ENCODE measurements at places on chromosomes 7 and 10.
A peak's percentile ranks its signal among the peaks of the same experiment; 100 is the strongest.

- no peak for DNase-seq
Measured at GRCh38 chr7:43123457-43123856, 11.0 kb downstream of the HECW1 start.

DNA sequence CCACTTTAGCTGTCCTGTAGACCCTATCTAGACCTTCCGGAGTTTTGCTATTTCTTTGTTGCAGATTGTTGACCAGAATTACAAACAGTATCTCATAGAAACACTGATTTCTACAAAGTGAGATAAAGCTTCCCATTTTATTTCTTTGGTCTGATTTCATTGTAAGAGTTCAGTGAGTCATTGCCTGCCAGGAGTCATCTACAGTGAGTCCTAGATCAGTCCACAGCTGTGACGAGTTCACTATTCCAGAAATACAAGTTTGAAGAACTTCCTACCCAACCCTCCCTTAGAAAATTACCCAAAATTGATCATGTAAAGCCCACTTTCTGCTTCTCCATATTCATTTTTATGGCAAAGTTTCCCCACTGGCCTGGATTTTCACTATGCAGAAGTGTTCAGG, 905.5 kb downstream of the CNTNAP2 start:
- no peak for DNase-seq

DNA sequence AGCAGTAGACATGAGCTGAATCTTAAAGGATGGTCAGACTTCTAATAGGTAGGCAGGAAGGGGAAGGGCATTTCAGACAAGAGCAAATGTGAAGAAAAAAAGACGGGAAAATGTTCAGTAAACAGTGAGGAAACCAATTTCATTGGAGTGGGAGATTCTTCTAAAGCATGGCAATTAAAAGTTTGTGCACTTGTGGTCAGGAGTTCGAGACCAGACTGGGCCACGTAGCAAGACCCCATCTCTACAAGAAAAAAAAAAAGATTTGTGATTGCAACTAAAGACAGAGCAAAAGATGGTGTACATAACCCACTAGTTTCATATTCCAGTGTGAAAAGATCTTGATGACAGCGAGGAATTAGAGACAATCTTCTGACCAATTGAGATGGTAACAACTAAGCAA, 41.7 kb downstream of the CCDC71L start:
- no peak for DNase-seq

GRCh38 chr7:40393660-40394059, 258.9 kb downstream of the SUGCT start:
- DNase-seq, result no peak

- no peak for DNase-seq
Measured at GRCh38 chr10:48557511-48558123, 47.3 kb downstream of the ARHGAP22 start.

- no peak for DNase-seq
Measured at GRCh38 chr7:55043691-55044370, 25.0 kb downstream of the EGFR start.

GRCh38 chr7:139034855-139035585, 822 bp downstream of the ZC3HAV1L start:
- DNase-seq, result no peak

DNA sequence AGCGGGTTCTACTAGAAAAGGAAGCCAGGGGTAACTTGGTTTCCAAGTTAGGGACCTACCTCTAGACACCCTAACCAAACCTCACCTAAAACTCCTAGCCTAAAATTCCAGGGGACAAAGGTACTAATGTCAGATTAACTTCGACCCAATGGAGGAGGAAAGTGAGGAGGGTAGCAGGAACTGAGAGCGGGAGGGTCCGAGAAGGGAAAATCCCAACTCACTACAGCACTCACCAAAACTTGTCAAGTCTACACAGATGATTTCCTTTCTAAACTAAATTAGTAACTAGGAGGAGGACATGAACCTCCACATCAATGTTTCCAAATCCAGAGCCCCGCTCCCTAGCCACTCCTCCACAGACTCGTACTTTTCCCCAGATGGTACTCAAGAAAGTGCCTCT, 22.6 kb downstream of the CHCHD3 start:
- DNase-seq, result no peak

GRCh38 chr10:77641788-77642397, 4.3 kb upstream of the KCNMA1 start:
- no peak for DNase-seq

GRCh38 chr7:96052860-96053470, 268.9 kb downstream of the SLC25A13 start:
- DNase-seq, result no peak

GRCh38 chr7:112781110-112781509, 9.1 kb downstream of the TMEM168 start:
- DNase-seq, result no peak

DNA sequence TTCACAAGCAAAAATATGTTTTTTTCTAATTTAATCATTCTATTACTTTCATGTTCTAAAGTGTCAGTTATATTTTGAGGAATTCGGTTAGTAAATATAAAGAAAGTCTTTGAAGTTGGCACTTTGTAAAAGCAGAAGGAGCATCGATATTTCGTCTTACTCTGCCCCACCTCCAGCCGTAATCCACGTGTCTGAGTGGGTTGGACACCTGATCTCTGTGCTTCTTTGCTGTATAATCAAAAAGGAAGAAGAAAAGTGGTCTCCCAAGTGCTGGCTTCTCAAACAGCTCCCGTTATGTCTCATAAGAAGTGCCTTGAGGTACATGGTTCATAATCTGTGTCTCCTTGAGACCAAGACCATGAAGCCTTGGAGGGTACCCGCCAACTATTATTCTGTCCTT, 19.8 kb downstream of the PRKAR2B start:
- DNase-seq, result no peak

GRCh38 chr10:4361581-4361980, 464.4 kb upstream of the AKR1E2 start:
- no peak for DNase-seq

DNA sequence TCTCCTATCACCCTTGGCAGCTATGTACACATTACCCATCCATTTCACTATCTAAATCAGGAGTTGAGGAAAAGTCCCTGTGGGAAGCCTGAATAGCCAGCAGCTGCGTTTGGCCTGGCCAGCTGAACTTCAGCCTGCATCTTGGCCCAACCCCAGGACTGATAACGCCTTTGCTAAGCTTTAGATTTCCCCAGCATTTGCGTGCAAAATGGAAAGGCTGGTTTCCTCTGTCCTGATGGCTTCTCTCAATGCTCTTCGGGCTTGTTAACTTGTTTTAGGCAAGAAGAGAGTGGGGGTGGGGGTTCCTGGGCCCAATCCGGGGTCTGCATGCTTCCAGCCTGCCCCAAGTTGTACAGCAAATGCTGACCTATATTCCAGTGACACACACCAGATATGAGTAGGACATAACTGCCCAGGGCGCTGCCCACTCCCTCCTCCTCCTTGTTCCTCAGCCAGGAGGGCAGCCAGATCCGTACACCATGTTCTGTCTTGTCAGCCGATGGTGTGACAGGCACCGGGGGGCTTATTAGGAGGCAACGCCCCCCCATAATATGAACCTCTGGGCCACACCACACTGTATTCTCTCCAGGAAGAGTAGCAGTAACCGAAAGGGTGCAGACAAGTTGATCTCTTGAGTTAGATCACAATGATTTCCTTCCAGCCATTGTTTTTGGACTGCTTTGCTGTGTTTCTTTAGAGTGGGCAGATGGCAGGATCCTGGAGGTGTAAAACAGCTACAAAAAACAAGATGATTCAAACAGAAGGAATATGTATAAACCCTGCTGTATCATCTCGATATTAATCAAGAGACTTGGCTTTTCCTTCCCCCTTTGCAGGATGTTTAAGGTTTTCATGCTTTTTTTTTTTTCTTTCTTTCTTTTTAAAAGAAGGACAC, 339.0 kb downstream of the RNLS start:
- DNase-seq, result no peak

DNA sequence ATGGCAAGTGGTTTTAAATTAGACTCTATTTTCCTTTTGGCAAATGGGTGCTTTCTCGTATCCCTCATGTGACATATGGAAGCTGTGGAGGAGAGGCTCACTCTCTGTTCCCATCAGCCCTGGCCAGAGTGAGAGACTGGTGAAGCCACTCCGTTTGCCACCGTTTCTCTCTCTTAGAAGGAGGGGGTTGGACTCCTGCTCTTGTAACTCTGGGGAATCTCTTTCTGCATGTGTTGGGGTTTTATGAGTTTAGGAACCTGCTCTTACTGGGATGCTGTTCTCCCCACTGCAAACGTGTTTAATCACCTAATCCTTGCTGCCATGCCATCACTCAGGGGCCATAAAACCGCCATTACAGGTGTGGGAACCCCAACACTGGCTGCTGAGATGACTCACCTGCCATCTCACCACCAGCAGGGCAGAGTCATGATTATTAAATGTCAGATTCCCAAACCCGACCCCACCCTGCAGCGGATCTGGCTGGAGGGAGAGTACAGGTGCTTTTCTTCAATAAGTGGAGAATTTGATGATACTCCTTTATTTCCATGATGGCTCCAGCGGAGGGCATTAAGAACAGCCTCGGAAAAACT, 103.2 kb downstream of the ADCY1 start:
- DNase-seq, result peak; percentile 32

DNA sequence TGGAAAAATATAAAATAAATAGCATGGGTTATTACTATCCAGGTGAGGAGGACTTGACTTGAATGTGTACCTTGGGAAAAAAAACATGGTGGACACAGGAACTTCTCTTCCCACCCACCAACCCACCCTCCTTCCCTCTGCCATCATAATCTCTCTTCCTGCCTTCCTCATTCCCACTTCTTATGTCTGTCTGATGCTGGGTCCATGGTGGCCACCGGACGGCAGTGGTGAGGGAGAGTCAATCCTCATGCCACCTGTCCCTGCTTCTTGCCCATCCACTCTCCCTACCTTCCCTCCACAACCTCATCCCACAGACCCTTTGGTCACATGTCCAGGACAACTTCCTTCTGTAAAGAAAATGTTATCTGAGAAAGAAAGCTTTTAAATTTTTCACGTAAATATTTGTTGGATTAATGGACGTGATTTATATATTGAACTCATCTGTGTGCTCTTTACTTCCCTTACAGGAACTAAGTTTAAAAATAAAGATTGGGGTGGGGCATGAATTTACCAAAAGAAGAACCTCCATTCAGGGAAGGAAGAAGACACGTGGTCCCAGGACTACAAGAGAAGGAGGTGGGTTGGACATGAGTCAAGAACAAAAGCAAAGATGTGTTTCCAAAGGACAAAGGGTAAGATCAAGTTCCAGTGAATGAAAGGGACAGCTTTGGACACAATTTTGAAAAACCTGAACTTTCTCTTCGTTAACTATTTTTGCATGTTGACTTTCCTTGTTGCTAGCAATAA, 104.5 kb downstream of the PIP4K2A start:
- DNase-seq, result no peak

DNA sequence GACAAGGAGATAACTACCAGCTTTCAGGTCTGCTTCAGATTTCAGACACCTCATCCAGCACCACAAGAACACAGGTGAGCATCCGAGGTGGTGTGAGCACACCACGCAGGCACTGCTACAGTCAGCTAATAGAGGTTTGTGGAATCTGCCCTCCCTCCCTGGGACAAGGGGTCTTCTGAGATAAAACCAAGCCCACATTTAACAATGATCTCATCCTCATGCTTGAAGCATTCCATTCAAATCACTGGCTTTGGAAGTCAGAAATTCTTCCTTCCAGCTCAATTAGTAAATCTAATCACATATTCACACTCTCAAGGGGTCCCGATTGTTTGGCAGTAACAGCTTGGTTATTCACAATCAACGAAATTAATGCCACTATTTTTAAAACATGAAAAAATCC, 331.4 kb downstream of the ELMO1 start:
- DNase-seq, result no peak

DNA sequence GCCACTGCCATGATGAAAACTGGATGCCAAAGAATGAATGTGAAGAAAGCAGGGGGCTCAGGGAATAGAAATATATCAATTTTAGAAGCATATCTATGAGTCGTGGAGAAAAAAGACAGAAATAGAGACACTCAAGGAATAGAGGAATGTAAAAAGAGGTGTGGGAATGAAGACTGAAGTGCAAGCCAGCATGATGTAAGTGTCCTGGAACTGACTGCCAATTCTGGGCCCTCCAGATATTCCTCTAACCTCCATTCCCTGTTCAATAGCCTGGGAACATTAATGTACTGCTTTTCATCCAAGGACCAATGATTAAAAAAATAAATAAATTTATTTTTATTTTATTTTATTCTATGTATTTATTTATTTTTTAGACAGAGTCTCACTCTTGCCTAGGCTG, 40.6 kb downstream of the NEBL start:
- no peak for DNase-seq

- no peak for DNase-seq
Measured at GRCh38 chr7:2689951-2690705, 2.1 kb downstream of the AMZ1 start.

DNA sequence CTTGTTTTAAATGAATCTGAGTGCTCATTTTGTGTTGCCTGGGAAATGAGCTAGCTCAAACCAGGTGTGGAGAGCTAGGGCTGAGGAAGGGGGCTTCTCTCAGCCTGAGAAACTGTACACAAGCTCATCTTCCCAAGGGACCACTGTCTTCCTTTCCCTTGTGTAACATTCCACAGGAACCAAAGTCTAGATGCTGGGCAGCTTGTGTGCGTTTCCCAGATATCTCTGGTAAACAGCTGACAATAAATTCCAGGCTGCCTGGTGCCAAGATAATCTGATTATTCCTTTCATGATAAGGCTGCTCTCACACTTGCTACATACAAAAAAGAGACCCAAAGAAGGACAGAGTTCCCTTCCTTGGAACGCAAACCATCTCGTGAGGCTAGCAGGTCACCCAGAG, 33.1 kb upstream of the MKLN1 start:
- DNase-seq, result no peak

- no peak for DNase-seq
Measured at GRCh38 chr7:130417213-130417612, 23.6 kb downstream of the CEP41 start.

GRCh38 chr7:64516451-64516850, 46.4 kb downstream of the ZNF680 start:
- DNase-seq, result no peak

- DNase-seq, result no peak
Measured at GRCh38 chr10:106707657-106708056, 456.8 kb downstream of the SORCS1 start.

DNA sequence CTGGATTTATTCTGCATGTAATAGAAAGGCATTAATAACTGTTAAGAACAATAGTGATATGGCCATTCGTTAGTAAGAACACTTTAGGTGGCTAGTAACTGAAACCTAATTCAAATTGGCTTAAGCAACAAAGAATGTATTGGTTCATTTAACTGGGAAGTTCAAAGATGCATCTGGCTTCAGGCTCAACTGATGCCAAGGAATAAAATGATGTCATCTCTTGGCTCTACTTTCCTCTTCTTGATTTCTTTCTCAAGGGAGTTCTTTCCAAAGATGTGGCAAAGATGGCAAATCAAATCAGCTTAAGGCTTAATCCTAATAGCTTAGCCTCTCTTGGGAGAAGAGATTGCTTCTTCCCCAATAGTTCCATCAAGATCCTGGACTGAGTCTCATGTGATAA, 51.6 kb downstream of the PIK3CG start:
- no peak for DNase-seq

- DNase-seq, result no peak
Measured at GRCh38 chr10:86749854-86750253, 6.6 kb upstream of the BMPR1A start.

GRCh38 chr7:41222746-41223145, 480.1 kb downstream of the INHBA start:
- DNase-seq, result no peak

- no peak for DNase-seq
Measured at GRCh38 chr10:113788604-113789083, 37.2 kb downstream of the PLEKHS1 start.

Measured in type B pancreatic cell (in vitro differentiated cells).